ENCODE measurements at places on chromosomes 2 and 18. TPM values are rescaled to one million over a fixed set of nuclear protein-coding genes. Genes with fewer than 3 reads are reported as not detected.
A peak's percentile ranks its signal among the peaks of the same experiment; 100 is the strongest.

DNA sequence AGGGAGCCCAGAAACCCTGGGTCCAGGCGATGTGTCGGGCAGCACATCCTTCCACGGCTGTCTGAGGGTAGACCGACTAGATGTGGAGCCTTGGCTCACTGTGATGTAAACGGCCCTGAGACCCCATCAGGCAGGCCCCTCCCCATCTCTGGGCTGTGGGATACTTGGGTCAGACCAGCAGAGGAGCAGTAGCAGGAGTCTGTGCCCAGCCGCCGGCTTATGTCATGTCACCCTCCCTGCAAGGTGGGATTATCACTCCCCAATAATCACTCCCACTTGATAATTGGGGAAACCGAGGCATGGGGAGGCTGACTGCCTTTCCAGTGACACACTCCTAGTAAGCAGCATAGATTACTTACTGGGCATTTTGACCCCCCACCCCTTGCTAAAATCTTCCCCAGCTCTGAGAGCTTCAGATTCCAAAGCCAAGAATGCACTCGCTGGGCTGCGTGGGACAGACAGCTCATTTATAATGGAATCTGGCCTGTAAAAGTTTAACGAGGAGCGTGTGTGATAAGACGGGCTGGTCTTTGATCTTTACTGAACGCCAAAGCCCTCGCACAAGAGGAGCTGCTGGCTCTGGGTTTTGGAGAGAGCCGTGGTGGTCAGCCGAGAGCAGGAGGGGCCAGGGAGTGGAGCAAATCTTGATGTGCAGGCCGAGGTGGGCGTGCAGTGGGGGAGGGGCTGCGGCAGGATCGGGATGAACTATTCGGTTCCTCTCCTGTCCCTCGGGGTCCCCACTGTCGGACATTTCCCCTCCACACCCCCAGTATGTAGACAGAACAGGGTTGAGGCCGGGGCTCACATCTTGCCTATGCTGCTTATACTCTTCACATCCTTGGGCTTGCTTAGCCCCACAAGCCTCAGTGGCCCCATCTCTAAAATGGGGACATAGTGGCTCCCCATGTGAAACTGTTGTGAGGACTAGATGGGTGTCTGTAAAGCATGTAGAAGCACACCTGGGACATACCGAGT, 200.0 kb downstream of the GLI2 start:
- no peak for ATAC-seq

MEP1B gene
- 0.16 TPM for total RNA-seq

DNA sequence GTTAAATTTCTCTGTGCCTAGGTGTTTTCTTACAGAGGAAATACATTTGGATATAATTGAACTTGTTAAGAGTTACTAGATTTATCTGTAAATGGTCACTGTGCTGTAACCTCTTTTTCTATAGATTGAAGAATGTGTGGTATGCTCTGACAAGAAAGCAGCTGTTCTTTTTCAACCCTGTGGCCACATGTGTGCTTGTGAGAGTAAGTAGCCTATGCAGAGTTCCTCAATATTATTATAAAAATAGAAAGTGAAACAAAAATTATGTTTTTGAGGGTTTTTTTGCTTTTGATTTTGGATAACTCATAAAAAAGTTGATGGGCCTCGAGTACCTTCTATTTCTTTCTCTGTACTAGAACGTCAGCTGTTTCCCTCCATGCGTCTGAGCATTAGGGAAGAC, 112.4 kb downstream of the MIB1 start:
- ATAC-seq: no peak

- no peak for ATAC-seq
Observed at GRCh38 chr2:102283996-102284395, 27.4 kb upstream of the IL1RL1 start.

COMMD1 gene
- total RNA-seq: 34.8 TPM

DNA sequence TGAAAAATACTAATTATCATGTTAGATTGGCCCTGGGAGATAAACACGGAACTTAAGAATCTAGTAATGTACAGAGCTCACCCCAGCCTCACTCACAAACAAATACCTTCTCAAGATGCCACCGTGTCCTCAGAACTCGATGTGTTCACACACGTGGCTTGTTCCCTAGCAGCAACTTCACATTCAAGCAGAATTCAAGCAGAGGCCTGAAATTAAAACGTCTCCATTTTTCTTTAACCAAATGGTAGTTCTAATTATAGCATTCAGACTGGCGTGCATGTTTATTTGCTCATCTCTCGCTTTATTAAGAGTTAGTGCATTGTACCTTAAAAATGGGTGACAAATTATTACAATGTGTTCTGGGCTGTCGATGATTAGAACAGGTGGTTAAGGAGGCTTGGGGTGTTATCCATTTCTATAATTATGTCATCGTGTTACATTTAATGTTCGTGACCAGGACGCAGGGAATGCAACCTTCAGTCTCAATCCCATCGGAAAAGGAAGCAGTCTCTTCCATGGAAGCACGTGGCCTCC, 57.3 kb upstream of the SLC66A3 start:
- no peak for ATAC-seq

VAMP8 gene
- total RNA-seq: 2.1 TPM

GRCh38 chr2:174662459-174662858, 64.9 kb upstream of the WIPF1 start:
- ATAC-seq: no peak

- peak; percentile 93 for ATAC-seq
Observed at GRCh38 chr2:149313512-149313972, 16.8 kb upstream of the LYPD6 start.

DNA sequence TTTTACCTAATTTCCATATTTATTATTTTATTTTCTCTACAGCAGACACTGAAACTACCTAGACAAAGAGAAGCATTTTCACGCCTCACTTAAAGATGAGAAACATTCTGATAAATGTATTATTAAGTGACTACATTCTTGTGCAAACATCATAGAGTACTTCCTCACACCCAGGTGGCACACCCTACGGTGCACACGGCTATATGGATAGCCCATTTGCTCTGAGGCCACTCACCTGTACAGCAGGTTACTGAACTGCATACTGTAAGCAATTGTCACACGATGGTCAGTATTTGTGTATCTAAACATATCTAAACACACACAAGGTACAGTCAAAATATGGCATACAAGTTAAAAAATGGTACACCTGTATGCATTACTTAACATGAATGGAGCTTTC, 481.4 kb downstream of the CMPK2 start:
- ATAC-seq: no peak

DNA sequence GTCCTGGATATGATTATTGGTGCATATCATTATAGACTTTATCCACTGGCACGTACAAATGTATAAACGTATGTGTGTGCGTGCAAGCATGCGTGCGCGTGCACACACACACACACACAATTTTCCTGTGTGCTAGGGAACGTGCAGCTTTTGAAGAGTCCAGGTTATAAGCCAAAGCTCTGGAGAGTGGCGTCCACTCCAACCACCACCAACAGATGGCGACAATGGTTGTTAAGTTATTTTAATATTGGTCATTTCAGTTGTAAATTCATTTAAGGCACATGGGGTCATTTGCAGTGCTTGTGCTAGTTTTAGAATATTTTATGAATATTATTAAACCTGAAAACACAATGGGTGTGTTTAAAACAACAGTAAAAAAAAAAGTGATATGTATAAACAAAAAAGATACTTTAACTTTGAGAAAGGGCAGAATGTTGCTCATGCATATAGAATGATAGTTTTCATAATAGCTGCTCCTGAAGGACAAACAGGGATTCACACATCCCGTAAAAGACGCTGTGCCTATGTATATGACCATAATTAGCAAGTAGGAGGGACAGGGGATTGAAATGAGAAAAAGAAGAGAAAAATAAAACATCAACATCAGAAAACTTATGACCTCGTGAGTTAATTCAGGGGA, 124.2 kb upstream of the ITGB6 start:
- ATAC-seq: peak; percentile 64

DNA sequence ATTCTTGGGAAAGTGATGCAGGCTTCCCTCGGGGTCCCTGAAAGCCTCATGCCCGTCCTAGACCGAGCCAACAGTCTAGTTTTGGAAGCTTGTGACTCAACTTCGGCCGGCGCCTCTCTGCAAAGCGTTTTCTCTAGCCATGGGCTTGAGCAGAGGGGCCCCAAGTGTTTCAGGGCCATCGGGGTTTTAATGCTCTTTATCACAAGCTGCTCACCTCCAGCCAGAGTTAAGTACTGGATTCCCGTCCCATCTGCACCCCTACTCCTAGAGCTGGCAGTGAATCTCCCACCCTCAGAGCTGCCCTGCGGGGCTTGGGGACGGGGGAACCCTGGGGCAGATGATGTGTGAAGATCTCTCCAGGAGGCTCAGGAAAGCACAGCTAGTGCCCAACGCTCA, 7.3 kb downstream of the RAX start:
- no peak for ATAC-seq

ARHGEF4 gene
- 18.7 TPM for total RNA-seq

GRCh38 chr2:74857215-74857614, 23.3 kb downstream of the HK2 start:
- ATAC-seq: no peak

DNA sequence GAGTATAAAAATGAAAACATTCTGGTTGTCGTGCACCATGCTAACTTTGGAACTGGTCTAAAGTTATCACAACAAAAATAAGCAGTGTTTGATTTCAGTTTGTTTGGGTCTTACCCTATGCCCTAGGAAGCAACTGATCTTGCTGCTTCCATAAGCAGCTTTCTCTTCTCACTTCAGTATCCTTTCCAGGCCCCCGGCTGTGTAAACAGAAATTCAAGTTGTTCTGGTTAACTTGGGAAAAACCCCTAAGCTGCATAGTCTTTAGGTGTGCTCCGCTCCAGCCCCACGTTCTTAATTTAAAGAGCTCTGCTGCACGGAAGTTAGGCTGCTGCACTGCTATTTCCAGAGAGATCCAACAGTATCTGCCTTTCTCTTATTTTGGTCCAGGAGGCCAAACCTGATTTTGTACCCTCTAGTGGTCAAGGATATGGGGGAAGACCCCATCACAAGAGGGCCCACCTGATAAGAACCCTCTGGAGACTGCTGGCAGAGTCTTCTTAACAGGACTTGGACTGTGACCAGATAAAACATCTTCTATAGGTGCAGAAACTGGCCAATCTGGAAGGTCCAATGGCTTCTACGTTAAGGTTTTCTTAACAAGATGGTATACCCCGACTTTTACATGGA, 69.1 kb downstream of the FEZ2 start:
- ATAC-seq: no peak
